ENCODE measurements at places on chromosomes 1 and 21. TPM values are rescaled to one million over a fixed set of nuclear protein-coding genes. Genes with fewer than 3 reads are reported as not detected.

DNA sequence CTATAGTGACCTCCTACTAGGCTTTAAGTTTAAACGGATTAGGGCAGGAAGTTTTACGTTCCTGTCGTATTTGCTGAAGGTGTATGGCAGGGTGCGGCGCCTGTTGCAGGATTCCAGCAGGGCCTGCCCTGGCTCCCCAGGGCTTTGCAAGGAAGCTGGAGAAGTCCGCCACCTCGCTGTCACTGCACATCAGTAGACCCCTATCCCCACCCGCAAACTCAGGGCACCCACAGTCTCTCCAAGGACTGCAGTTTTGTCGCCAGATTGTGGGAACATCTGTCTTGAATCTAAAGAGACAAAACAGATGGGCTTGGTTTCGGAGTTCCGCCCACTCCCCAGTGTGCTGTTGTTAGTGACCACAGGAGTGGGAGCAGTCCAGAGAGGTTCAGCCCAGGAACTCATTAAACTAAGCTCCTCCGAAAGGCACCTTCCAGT is 110.8 kb downstream of the CDC7 start:
- no peaks in the 10 kb centered on the region for H3K36me3 ChIP-seq
- H3K27ac ChIP-seq, result no peak overlapping the region

DNA sequence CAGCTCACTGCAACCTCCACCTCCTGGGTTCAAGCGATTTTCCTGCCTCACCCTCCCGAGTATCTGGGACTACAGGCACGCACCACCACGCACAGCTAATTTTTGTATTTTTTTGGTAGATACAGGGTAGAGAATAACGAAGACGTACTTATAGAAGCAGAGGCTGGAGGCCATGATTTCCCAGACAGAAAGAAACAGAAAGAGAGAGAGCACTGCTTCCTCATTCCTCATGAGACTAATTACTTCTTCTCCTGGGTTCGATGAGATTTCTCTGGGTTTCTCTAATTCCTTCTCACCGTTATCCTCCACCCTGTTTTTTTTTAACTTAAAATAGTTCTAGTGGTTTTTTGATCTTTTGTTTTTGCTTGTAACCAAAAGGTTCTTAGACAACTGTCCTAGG is 23.4 kb upstream of the PTP4A2 start:
- peaks cover 18% of the 10 kb centered on the region for H3K4me1 ChIP-seq
- DNase-seq, result no peak
- no peak overlapping the region for H3K4me3 ChIP-seq
- H3K36me3 ChIP-seq, result no peaks in the 10 kb centered on the region
- H3K27me3 ChIP-seq, result no peaks in the 10 kb centered on the region

GRCh38 chr1:23615852-23616251 is 56.6 kb upstream of the ID3 start:
- peaks cover 69% of the 10 kb centered on the region for H3K4me1 ChIP-seq
- H3K36me3 ChIP-seq, result no peaks in the 10 kb centered on the region
- DNase-seq, result no peak

DNA sequence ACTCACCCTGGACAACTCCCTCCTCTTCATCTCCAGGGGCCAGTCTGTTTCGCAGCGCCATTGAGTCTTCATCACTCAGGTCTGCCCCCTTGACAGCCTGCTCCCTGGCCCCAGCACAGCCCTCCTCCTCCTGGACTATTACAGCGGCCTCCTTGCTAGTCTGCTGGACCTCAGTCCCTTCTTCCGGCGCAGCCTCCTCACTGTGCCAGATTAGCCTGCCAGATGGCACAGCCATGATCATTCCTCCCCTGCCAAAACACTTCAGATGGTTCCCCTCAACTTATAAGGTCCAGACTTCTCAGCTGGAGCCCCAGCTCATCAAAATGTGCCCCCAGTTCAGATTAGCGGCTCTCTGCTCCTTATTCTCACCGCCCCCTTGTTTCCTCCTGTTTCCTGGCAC is 7.0 kb upstream of the CELSR2 start:
- peaks cover 5% of the 10 kb centered on the region for H3K36me3 ChIP-seq
- no peak for DNase-seq
- H3K4me3 ChIP-seq, result no peak overlapping the region
- peaks cover 20% of the 10 kb centered on the region for H3K4me1 ChIP-seq
- H3K27me3 ChIP-seq, result no peaks in the 10 kb centered on the region

Gene LRRC53
- not detected for total RNA-seq

Gene GJA8
- total RNA-seq, result not detected

Gene SPRR2A
- not detected for total RNA-seq

- H3K4me3 ChIP-seq, result no peak overlapping the region
- H3K27ac ChIP-seq, result no peak overlapping the region
- DNase-seq, result no peak
- H3K36me3 ChIP-seq, result no peaks in the 10 kb centered on the region
- H3K27me3 ChIP-seq, result no peaks in the 10 kb centered on the region
- no peaks in the 10 kb centered on the region for H3K4me1 ChIP-seq
These were observed 905.7 kb downstream of the PLA2G4A start for GRCh38 chr1:187734427-187734826.

Gene H6PD
- total RNA-seq, result 23.9 TPM

Gene SLC37A1
- 22.6 TPM for total RNA-seq

DNA sequence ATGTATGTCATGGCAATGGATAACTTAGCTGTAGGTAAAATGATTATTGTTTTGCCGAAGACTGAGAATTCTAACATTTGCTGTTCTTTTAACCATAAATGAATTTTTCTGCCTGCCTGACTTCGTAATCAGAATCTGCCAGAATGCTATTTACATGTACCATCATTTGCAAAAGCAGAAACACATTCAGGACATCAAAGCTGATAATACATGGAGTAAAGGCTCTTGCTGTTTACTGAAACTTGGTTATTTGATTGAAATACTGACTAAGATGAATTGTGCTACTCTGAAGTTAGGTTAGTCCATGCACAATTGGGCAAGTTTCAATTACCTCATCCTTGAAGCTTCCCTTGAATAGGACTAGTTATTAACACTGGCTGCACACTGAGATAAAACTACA is 293.8 kb downstream of the PLA2G4A start:
- no peaks in the 10 kb centered on the region for H3K4me1 ChIP-seq
- no peaks in the 10 kb centered on the region for H3K36me3 ChIP-seq
- no peak overlapping the region for H3K4me3 ChIP-seq
- no peak for DNase-seq
- no peaks in the 10 kb centered on the region for H3K27me3 ChIP-seq

- H3K27me3 ChIP-seq, result no peaks in the 10 kb centered on the region
- H3K27ac ChIP-seq, result no peak overlapping the region
- no peak for DNase-seq
- no peaks in the 10 kb centered on the region for H3K4me1 ChIP-seq
- no peak overlapping the region for H3K4me3 ChIP-seq
These were observed 92.5 kb downstream of the DHRS3 start for GRCh38 chr1:12525311-12526181.

- peaks cover 39% of the 10 kb centered on the region for H3K36me3 ChIP-seq
- H3K27me3 ChIP-seq, result no peaks in the 10 kb centered on the region
These were observed 2.8 kb downstream of the SELL start for GRCh38 chr1:169708647-169709046.

GRCh38 chr1:202642619-202643291 is 67.5 kb downstream of the SYT2 start:
- H3K27me3 ChIP-seq, result peaks cover 82% of the 10 kb centered on the region
- H3K4me3 ChIP-seq, result peak overlapping the region; percentile 34
- peaks cover 30% of the 10 kb centered on the region for H3K4me1 ChIP-seq
- DNase-seq, result no peak

DNA sequence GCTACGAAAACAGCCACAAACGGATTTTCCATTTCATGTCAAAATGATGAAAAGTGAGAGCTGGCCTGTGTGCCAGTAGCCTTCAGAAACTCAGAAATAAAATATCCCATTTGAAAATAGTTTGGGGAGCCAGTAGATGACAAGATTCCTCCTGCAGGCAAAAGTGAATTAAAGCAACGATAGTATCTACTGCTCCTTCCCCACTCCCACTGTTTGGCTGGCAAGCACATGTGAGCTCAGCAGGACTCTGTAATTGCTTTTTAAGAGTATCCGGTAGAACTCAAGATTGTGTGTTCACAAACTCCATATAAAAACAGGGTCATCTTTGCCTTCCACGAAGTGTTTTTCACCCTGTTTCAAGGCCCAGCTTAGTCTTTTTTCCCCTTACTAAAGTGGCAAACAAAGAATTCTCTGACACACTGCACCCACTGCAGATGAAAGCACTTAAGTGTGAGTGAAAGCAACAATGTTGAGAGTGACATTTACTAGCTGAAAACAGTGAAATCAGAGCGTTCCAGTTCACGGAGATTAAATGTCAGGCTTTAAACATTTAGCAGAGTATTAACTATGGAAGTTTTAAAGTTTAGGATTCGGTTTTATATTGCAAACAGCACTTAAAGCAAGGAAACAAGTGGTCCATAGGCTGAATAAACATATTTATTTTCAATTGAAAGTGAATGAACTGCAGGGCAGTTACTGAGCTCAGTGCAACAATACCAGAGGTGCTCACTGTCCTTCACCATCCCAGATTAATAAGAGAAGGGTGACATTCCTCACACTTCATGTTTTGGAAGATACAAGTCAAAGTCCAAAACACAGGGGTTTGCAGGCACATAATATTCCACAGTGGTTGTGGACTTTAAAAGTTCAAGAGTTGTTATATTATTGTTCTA is 70.0 kb downstream of the ALG14 start:
- H3K4me3 ChIP-seq, result no peak overlapping the region
- no peaks in the 10 kb centered on the region for H3K4me1 ChIP-seq
- no peak overlapping the region for H3K27ac ChIP-seq
- H3K36me3 ChIP-seq, result no peaks in the 10 kb centered on the region
- H3K27me3 ChIP-seq, result no peaks in the 10 kb centered on the region

DNA sequence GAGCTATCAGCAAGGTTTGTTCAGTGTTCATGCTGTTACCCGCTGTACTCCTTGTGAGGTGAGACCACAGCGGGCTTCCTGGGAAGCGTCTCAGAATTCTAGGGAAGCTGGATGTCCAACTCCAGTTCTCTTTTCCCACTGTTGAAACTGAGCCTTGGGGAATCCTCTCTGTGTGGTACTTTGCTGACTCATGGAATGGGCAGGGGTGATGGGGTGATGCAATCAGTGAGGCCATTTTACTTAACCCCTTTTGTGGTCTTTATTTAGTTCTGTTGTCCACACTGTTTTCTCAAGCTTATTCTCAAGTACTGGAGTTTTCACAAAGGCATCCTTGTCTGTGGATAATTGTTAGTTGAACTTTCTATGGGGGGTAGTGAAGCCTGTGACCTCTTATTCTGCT is 42.6 kb downstream of the ACKR1 start:
- no peak for DNase-seq
- no peaks in the 10 kb centered on the region for H3K36me3 ChIP-seq
- no peaks in the 10 kb centered on the region for H3K27me3 ChIP-seq
- no peaks in the 10 kb centered on the region for H3K4me1 ChIP-seq
- no peak overlapping the region for H3K4me3 ChIP-seq
- no peak overlapping the region for H3K27ac ChIP-seq

- no peak for DNase-seq
- H3K27me3 ChIP-seq, result no peaks in the 10 kb centered on the region
- H3K4me3 ChIP-seq, result no peak overlapping the region
- no peak overlapping the region for H3K27ac ChIP-seq
- no peaks in the 10 kb centered on the region for H3K36me3 ChIP-seq
These were observed 1037.4 kb upstream of the TMPRSS15 start for GRCh38 chr21:19440792-19441655.

Gene OR2L13
- not detected for total RNA-seq

Gene KRTAP7-1
- not detected for total RNA-seq

GRCh38 chr21:34812504-34813265 is 143.9 kb downstream of the CLIC6 start:
- H3K27ac ChIP-seq, result no peak overlapping the region
- peaks cover 47% of the 10 kb centered on the region for H3K36me3 ChIP-seq

- H3K4me1 ChIP-seq, result no peaks in the 10 kb centered on the region
- DNase-seq, result no peak
- H3K27ac ChIP-seq, result no peak overlapping the region
- no peaks in the 10 kb centered on the region for H3K27me3 ChIP-seq
- no peak overlapping the region for H3K4me3 ChIP-seq
These were observed 36.4 kb downstream of the CHML start for GRCh38 chr1:241603731-241604245.

Gene RNF186
- total RNA-seq, result not detected

Gene CBR1
- 30.5 TPM for total RNA-seq

DNA sequence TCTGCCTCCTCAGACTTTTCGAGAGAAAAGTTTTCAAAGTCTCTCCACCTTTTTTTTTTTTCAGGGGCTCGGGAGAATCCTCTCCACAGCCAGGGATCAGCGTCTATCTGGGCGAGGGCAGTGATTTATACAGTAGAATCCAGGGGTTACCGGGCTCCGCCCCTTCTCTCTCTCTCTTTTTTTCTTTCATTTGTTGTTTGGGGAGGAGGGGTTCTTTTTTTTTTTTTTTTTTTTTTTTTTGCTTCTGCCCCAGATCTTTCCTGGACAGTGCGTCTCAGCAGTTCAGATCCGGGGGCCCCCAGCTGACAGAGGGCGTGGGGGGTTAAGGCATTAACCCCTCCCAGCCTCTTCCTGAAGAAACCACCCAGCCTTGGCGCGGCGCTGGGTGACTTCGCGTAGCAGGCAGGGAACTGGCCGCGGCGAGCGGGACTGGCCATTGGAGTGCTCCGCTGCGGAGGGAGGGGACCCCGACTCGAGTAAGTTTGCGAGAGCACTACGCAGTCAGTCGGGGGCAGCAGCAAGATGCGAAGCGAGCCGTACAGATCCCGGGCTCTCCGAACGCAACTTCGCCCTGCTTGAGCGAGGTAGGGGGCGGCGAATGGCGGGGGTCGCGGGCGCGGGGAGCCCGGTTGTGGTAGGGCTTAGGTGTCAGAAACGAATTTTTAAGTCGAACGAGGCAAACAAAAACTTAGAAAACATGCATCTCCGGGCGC is at the start of gene S1PR1:
S1PR1 (plus strand) TSS at position 504 of the 713 bp plus-strand sequence. CDS start 1,966 bp downstream, outside the sequence.
- H3K4me3 ChIP-seq, result peak within 1 kb of the TSS; percentile 67
- no peaks in the 10 kb centered on the region for H3K27me3 ChIP-seq
- DNase-seq, result peak; percentile 62

DNA sequence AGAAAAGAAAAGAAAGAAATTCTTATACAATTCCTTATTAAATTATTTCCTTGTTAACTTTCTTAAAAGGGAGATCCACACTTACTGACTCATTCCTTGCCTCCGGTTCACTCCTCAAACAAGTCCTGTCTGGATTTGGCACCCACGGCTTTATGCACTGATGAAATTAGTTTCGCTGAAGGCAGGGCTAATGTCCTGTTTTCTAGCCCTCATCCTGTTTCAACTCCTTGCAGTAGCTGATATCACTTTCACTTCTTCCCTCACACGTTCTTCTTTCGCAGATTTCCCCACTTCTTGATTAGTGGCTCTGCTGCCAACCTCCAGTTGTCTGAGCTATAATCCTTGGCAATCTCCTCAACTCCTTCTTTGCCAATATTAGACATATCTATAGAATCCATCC is 215.2 kb downstream of the URB2 start:
- H3K27ac ChIP-seq, result no peak overlapping the region
- no peak for DNase-seq
- H3K27me3 ChIP-seq, result peaks cover 4% of the 10 kb centered on the region
- no peaks in the 10 kb centered on the region for H3K4me1 ChIP-seq

- no peaks in the 10 kb centered on the region for H3K4me1 ChIP-seq
- DNase-seq, result no peak
- H3K27me3 ChIP-seq, result peaks cover 2% of the 10 kb centered on the region
- H3K36me3 ChIP-seq, result no peaks in the 10 kb centered on the region
- no peak overlapping the region for H3K4me3 ChIP-seq
These were observed 710 bp upstream of the PALMD start for GRCh38 chr1:99645203-99645602.
